Activated naive CD4-positive, alpha-beta T cell treated with anti-CD3 and anti-CD28 coated beads for 36 hours (primary cell): ENCODE measurements at places on chromosomes 5 and 9.

DNA sequence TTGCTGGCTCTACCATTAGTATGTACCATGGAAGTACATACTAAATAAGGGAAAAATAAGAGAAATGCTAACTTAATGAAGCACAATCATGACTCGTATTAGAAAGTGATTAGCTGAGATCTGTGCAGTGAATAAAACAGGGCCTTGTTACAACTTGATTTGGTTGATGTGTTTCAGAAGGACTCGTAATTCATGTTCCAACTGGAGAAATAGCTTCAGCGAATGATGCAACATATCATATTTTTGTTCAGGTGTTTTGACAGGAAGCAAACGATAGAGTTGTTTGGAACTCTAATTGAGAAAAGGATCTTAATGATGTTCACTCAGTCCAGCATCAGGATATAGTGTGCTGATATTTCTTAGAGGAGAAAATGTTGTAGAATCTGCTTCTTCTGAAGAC lies 474.6 kb upstream of the WWC1 start:
- no peak for DNase-seq

GRCh38 chr9:120916991-120917880 lies 9.4 kb downstream of the TRAF1 start:
- peak; percentile 9 for DNase-seq

- no peak for DNase-seq
Measured at GRCh38 chr9:91239367-91240111, 122.2 kb downstream of the AUH start.

DNA sequence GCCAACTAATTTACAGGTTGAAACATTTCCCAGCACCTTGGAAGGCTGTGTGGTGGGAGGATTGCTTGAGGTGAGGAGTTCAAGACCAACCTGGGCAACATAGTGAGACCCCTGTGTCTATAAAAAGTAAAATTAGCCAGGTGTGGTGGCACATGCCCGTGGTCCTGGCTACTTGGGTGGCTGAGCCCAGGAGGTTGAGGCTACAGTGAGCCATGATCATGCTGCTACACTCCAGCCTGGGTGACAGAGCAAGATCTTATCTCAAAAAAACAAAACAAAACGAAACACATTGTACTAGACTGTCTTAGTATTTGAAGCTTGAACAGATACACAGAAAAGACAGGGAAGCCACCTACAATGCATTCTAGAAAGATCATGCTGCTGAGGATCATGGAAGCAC lies 2.8 kb upstream of the HSDL2 start:
- no peak for DNase-seq

DNA sequence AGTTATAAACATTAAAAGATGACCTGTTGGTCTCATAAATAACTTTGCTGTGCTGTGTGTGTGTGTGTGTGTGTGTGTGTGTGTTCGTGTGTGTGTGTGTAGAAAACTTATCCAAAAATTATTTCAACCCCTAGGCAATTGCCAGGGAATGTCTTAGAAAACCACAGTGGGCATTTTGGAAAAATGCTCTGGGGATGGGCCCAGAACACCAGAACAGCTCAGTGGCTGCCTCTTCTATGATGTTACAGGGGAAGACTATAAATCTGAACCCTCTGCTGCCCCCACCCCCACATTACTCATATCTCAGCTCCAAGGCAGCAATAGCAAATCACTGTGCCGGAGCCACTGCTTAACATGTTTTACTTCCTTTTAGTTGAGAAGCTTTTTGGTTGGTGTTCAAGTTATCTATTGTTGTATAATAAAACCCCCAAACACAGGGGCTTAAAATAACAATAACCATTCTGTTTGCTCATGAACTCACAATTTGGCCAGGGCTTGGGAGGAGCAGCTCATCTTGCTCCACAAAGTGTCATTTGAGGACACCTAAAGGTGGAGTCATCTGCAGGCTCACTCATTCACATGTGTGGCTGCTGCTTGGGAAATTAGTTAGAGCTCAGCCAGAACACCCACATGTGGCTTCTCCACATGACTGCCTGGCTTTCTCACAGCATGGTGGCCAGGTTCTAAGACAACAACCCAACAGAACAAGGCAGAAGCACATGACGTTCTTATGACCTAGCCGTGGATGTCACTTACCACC lies 40.4 kb downstream of the ACTBL2 start:
- DNase-seq: no peak

- DNase-seq: no peak
Measured at GRCh38 chr5:178545941-178546674, 44.1 kb downstream of the COL23A1 start.

DNA sequence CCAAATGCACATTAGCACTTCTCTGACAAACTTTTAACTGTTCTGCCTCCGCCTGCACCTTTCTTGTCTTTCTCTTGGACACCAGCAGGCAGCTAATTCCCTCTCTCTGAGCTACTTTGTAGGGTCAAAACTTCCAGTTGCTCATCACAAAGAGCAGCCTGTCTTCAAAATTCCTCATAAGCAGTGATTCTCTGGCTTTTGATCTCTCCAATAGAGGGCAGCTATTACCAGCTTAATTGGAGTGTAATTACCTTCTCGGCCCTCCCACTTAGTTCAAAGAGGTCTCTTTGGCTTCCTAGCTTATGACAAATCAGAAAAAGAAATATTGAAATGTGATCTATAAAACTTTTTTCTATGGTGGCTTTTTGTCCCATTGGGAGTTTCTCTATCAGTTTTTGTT lies 43.6 kb upstream of the RAD23B start:
- no peak for DNase-seq

GRCh38 chr9:133770076-133770777 lies 32.1 kb upstream of the SARDH start:
- DNase-seq: peak; percentile 3

DNA sequence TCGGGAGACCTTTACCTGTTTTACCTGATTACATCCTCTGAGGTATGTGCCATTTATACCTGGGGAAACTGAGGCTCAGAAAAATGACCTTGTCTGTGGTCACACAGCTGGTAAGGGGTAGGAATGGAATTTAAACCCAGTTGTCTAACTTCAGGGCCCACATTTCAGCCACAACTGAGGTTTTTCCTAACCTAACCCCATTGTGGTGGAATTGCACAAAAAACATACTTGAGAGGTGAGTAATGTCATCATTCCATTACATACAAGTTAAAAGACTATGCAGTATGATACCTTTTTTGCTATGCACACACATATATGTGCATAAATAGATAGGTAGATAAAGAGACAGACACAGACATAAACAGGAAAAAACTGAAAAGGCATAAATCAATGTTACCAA lies 14.1 kb downstream of the FGF1 start:
- no peak for DNase-seq

- DNase-seq: no peak
Measured at GRCh38 chr5:67676863-67677262, 480.3 kb upstream of the CD180 start.

GRCh38 chr9:114153761-114154599 lies 1.4 kb upstream of the COL27A1 start:
- DNase-seq: peak; percentile 23

DNA sequence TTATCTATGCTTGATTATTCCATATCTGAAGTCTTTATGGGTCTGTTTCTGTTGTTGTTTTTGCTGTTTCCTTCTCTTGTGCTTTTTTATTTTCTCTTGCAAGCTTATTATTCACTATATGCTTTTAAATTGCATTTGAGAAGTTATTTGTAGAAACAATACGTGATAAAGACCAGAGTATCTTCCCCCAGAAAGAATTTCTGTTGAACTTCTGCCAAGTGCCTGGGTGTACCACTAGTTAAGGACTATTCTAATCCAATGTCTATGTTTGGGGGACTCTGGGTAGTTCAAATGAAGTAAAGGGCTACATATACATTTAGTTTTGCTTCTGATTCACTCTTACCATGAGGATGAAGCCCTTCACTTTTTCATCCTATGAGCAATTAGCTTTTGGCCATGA lies 54.3 kb downstream of the SLF1 start:
- no peak for DNase-seq

DNA sequence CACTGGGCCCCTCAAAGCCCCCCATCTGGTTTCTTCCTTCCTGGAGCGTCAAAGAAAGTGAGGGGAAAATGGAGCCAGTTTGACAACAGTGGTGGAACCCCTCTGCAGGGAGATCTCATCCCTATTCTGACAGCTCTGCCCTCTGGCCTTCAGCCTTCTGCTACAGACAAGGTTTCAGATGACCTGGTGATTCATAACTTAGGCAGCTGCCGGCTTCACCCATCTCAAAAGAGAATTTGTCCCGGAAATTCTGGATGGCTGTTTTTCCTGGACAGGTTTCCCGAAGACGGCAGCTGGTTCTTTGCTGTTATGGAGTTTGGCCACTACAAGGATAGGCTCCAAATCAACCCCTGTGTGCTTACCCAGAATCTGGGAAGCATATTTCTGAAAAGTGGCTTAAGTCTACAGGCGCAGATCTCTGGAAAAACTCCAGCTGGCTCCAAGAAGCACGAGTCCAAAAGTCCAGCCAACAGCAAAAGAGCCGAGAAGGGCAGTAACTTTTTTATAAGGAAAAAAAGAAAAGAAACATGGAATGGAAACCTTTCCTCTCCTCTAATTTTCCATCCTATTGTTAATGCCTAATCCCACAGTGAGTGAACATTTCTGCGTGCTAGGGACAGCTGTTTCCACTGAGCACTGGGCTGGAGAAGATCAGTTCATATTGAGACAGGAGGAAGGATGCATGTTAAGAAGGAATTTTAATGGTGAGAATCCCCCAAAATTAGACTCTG lies 54.5 kb downstream of the ZNF366 start:
- no peak for DNase-seq

DNA sequence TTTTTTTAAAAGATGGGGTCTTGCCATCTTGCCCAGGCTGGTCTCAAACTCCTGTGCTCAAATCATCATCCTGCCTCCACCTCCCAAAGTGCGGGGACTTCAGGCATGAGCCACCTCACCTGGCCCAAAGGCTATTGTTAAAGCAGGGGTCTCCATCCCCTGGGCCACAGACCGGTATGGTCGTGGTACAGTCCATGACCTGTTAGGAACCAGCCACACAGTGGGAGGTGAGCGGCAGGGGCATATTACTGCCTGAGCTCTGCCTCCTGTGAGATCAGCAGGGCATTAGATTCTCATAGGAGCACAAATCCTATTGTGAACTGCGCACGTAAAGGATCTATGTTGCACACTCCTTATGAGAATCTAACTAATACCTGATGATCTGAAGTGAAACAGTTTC lies 7.3 kb upstream of the NOL6 start:
- no peak for DNase-seq

GRCh38 chr9:109475526-109475925 lies 22.6 kb downstream of the PTPN3 start:
- no peak for DNase-seq

DNA sequence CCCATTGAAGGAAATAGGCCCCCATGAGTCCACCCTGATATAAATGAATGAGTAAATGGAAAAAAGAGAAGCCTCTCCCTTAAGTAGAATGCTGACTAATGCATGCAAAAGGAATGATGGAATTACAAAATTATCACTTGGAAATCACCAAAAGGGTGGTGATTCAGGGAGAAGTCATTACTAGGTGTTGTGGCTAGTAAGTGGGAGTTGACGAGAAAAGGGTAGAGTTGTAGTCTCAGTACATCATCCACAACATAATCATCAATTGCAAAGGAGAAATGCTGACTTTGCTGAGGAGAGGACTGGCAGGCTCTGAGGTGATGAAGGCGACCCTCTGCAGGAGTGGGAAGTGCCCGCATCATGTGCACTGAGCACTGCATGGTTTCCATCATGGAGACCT lies 201.5 kb upstream of the S1PR3 start:
- no peak for DNase-seq

- DNase-seq: peak; percentile 81
Measured at GRCh38 chr9:34675048-34675714, 12.7 kb upstream of the CCL27 start.

DNA sequence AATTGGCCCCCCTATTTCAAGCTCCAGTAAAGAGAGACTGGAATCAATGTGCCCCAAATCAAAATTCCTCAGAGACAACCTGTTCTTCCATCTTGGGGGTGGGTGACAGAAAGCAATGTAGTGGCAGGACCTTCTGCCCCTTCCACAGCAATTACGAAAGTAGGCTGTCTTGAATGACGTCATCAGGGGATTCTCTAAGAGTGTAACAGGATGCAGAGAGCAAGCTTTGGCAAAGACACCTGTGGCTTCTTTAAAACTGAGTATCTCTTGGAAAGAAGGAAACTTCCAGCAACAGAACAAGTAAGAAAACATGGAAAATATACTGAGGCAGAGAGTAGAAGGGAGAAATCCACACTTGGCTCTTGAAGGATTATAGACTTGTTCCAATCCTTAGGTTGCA lies 247.6 kb upstream of the PDE4D start:
- DNase-seq: no peak

DNA sequence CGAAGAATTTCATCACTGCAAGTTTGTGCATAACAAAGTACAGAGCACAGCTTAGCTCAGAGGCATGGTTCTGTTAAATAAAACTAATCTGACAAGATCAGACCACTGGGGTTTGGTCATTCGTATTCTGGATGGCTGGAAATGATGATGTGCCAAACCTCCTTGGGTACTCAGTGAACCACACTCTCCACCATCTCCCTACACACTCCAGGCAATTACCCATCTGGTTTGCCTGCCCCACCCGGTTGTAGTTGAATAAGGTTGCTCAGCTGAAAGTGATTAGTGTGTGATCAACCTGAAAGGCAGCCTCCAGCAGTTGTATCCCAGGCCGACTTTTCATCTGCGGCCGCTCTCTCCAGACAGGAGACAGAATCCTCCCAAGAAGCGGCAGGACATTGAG lies 371.4 kb downstream of the TLE1 start:
- DNase-seq: no peak

- no peak for DNase-seq
Measured at GRCh38 chr9:117413346-117414219, 1.3 kb downstream of the ASTN2 start.

- no peak for DNase-seq
Measured at GRCh38 chr9:97415146-97415545, 3.2 kb downstream of the TDRD7 start.

- no peak for DNase-seq
Measured at GRCh38 chr5:29203049-29203448, 1990.4 kb upstream of the CDH6 start.

- DNase-seq: no peak
Measured at GRCh38 chr5:157610990-157611389, 35.4 kb upstream of the ADAM19 start.
